ENCODE measurements at places on chromosomes 11 and 22. TPM values are rescaled to one million over a fixed set of nuclear protein-coding genes. Genes with fewer than 3 reads are reported as not detected.

PRR5L gene
- 2.7 TPM for total RNA-seq

GNAZ gene
- 2.5 TPM for total RNA-seq

ANO9 gene
- total RNA-seq: 0.26 TPM

POLR2F gene
- total RNA-seq: 83.7 TPM

DDI1 gene
- total RNA-seq: not detected

SLC22A24 gene
- not detected for total RNA-seq

TRIM22 gene
- 16.1 TPM for total RNA-seq

OPCML gene
- 0.56 TPM for total RNA-seq

HEPACAM gene
- 0.54 TPM for total RNA-seq

LMF2 gene
- 29.6 TPM for total RNA-seq

FXYD6 gene
- 28.9 TPM for total RNA-seq

- peak; percentile 44 for DNase-seq
Measured at GRCh38 chr22:41469218-41469851, 418 bp downstream of the ACO2 start.

DNA sequence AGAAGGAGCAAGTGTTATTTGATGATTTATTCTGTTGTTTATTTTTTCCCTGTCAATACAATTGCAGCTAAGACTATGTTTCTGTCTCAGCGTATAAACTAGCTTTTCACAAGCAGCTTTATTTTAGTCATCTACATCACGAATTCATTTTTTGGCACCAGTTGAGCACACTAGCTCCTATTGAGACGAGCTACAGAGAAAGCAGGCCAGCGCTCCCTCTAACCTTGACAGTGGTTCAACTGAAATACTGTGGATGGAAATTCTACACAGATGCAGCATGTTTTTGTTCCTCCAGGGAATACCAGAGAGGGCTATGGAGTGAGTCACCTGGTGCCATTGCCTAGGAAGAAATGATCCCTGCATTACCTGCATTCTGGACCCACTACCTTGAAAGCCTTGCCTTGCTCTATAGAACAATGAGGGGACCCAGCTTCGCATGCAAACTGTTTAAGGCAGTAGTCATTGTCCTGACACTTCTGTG lies 108.2 kb upstream of the ARHGAP42 start:
- DNase-seq: no peak

DNA sequence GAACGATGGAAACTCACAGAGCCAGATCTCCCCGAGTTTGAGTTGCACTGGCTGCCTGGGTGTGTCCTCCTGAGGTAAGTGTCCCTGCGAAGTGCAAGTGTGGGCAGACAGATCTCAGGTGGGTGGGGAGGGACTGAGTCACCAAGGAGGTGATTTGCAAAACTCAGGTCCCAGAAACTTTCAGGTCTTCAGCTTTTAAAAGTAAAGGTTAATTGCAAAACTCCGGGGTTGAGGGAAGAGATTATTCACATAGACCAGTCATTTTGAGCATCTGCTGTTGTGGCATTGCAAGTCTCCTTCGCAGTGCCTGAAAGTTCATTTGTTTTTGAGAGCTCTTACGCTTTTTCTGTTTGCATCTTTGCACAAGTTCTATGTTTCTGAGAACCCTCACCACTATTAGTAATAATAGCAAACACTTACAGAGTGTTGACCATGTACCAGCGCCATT lies 7.1 kb downstream of the CD44 start:
- no peak for DNase-seq

GRCh38 chr11:36718451-36718850 lies 120.4 kb upstream of the RAG2 start:
- no peak for DNase-seq

DNA sequence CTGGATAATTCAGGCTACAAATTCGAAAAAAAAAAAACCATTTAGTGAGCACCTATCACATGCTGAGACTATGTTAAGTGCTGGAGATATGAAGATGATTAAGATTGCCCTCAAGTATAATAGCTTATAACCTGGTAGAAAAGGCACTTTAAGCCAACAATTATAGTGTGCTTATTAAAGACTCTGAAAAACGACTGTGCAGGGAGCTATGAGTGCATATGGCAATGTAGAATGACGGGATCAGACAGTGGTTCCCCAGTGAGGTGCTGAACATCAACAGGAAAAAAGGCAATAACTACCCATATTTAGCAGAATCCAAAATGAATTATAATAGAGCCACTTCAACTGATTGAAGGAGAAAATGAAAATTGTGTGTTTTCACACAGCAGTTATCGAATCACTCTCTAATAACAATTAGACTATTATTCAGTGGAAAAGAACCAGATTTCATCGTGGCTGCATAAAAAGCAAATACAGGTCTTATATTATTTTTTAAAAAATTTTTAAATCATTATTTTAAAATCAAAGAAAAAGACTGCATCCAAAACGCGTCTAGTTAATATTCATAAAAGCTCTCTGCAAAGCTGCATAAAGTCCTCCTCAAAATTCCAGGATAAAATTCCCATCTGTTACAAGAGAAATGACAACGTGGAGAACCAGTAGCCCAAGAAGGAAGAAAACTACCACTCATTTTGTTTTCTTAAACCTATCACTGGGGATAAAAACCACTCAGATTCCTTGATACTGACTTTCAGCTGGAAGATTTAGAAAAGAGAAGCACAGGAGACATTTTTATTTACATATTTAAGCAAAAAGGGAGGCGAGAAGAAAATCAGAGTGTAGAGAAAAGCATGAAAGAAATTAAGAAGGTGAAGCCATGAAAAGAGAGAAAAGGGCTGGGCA lies 1.1 kb downstream of the MTMR2 start:
- DNase-seq: no peak

- no peak for DNase-seq
Measured at GRCh38 chr11:116334596-116334995, 438.2 kb downstream of the BUD13 start.

DNA sequence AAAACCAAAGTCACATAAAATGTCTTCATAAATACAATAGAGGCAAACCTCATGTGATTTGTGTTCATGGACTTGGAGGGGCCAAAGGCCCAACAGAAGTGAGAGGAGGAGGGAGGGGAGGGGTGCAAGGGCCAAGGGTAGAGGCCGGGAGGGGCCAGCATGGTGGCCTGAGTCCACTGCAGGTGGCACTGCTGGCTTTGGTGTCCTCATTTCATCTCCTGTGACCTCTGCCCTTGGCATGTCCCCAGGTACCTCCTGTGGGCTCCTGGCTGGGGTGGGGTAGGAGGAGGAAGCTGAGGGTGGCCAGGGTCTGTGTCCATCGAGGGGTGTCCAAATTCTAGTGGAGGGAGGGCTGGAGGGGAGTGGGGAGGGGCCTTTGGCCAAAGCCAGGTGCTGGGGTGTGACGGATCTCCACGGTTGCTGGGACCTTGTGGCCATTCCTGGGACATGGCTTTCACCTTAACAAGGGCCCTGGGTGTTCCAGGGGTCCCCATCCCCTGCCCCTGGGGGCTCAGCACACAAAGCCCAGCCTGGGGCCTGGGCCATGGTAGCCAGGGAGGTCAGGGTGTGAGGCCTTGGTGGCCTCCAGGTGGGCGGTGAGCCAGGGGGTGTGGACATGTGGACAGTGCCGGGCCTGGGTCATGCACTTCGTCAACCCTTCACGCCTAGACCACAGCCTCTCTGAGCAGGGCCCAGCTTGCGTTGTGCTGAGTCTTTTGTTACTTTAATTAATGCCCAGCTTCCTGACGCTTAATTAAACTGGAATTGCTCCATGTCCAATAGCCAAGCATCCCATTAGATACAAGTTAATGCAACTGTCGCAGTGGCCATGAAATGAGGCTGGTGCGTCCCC lies 20.7 kb upstream of the CCDC188 start:
- DNase-seq: no peak

- DNase-seq: no peak
Measured at GRCh38 chr11:104091281-104092096, 55.0 kb downstream of the DDI1 start.

DNA sequence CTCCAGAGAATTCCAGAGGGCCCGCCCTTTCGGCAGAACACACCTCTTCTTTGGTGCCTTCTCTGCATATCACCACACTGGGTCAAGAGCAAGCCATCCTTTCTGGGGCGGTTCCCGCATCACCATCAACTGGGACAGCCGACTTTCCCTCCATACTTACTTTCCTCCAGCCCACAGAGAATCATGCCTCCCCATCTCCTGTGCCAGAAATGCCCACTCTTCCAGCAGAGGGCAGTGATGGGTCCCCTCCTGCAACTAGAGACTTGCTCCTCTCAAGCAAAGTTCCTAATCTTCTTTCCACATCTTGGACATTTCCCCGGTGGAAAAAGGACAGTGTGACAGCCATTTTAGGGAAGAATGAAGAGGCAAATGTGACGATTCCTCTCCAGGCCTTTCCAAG lies 157.7 kb downstream of the C11orf91 start:
- peak; percentile 38 for DNase-seq

DNA sequence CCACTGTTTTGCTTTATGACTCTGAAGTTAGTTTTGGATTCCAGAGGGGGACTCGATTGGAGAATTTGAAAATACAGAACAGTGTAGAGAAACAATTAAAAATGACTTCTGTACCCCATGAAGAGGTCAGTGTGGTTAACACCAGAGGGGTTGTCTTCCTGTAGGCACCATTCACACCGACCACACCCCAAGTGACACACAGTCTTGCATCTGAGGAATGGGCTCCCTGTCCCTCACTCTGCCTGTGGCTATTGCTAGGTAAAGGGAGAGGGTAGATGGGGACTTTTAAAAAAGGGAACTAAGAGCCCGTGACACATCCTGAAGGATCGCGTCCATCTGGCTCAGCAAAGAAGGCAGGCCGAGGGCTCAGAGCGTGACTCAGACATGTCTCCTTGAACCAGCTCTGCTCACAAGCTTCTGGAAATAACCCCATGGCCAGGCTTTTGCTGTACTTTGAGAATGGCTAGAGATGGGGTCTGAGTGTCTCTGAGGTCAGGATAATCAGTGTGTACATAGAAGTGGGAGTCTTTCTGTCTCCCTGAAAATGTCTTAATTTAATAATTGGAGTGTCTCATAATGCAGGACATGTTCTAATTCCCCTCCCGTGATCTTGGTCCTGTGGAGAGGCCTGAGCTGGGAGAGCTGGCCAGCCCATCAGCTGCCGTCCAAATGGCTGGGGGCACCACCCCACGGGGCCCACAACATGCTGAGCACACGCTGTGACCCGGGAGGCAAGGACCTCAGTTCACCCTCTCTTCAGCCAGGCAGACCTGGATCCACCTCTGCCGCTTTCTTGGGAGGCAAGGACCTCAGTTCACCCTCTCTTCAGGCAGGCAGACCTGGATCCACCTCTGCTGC lies 39.3 kb downstream of the SGSM1 start:
- no peak for DNase-seq

DNA sequence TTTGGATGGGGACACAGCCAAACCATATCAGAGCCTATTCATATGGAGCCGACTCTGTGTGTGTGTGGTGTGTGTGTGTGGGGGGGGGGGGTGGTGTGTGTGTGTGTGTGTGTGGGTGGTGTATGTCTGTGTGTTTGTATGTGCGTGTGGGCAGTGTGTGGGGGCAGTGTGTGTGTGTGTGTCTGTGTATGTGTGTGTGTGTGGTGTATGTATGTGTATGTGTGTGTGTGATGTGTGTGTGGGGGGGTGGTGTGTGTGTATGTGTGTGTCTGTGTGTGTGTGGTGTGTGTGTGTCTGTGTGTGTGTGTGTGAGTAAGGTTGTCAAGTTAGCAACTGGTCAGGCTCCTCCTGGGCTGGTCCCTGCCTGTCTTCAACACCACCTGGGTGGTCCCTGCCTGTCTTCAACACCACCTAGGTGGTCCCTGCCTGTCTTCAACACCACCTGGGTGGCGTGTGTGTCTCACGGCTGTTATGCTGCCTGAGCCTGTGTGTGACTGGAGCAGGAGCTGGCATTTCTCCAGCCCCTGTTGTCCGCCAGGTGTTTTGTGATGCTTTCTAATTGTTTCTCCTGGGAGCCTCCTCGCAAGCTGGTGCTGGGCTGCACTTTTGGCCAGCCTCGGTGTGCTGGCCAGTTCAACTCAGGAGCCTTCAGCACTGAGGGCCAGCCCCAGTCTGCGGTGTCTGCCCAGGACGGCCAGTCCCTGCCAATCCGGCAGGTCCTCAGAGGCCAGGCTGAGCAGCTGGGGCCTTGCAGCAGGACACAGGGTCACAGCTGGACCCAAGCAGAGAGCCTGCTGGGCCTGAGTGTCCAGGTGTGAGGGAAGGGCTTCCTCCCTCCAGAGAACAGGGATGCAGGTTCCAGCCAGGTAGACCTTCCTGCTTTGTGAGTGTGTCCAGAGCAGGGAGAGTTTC lies 21.5 kb upstream of the PVALB start:
- DNase-seq: no peak

DNA sequence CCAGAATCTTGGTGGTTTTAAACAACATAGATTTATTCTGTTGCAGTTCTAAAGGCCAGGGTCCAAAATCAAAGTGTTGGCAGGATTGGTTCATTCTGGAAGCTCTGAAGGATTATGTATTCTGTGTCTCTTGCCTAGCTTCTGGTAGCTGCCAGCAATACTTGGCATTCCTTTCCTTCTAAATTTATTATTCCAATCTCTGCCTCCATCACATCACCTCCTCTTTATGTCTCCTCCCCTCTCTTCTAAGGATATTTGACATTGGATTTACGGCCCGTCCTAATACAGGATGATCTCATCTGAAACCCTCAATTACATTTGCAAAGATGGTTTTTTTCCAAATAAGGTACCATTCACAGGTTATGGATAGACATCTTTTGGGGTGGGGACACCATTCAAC lies 186.5 kb downstream of the SBF2 start:
- no peak for DNase-seq

GRCh38 chr11:121451178-121451985 lies 732 bp upstream of the SORL1 start:
- DNase-seq: no peak

- no peak for DNase-seq
Measured at GRCh38 chr11:109425554-109425953, 3.6 kb downstream of the C11orf87 start.

GRCh38 chr11:113188371-113188834 lies 126.0 kb upstream of the TTC12 start:
- DNase-seq: no peak

GRCh38 chr11:130127509-130127908 lies 32.1 kb upstream of the ST14 start:
- DNase-seq: no peak

DNA sequence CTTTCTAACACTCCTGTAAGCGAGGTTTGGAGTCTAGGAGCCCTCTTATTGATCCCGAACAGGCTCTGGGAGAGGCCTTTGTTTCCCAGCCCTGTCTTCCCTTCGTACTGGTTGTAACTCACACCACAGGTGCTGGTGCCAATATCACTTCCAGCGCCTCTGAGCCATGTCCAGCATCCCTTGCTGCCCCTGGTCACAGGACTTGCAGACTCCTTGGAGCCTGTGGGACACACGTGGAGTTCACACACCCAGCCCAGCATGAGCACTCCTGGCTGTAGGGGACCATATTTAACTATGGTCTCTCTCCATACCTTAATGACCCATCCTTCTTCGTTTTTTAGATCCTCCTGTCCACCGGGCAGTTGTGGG lies 2.2 kb downstream of the ZBTB16 start:
- DNase-seq: peak; percentile 33

Data from heart right ventricle (tissue), 16 donors.